Activated naive CD8-positive, alpha-beta T cell treated with anti-CD3 and anti-CD28 coated beads, Interleukin-2, amount 50 U/mL, for 16 hours (primary cell): ENCODE measurements at places on chromosomes 2 and 18.

- DNase-seq: no peak
These were observed 284.1 kb downstream of the DSEL start for GRCh38 chr18:67232406-67232805.

DNA sequence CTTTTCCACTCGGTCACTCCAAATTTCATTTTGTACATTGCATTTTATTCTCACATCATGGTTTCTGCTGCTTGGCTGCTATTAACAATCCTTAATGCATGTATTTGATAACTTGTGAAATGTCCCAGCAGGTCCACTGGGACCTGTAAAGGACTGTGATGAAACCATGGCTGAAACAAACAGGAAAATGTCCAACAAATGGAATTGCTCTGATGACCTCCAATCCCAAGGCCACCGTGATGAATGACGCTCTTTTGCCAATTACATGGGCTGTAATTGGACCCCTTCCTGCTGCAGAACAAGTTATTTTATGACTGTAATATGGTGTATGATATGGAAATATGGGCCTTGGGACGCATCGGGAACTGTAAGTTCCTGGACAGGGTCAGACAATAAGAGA, 224.2 kb upstream of the CXCR4 start:
- DNase-seq: no peak

DNA sequence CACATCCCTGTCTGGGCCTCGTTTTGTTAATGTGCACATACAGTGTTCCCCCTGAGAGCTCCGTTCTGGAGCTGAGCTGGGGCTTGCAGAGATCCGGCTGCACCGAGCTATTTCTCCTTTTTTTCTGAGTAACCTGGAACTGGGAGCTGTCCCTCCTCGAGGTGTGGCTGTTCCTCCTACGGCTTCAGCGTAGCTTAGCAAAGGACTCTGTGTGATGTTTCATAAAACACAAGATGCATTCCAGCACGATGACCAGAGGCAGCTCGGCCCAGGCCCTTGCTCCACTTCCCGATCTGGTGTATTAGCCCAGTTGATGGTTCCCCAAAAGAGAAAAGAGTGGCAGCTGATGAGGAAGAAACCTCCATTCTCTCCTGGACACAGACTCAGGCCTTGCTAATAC, 103.0 kb downstream of the FAM210A start:
- DNase-seq: no peak

DNA sequence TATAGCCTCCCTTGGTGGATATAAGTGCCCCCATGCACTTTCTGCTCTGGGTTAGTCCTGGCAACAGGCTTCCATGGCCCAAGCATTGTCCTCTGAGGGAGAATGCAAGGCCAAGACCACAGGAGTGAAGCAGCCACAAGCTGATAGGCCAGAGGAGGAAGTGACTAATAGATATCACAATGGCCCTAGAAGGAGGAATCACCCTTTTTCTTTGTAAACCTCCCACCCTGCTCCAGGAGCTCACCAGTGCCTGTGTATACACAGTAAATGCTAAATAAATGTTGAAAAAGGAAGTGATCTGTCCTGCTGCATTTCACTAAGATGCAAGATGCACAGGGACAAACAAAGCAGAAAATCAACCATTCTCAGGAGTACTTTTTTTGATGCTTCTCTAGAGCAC, 49.7 kb upstream of the ABCA12 start:
- DNase-seq: no peak

- DNase-seq: no peak
These were observed 88.5 kb downstream of the PRKCE start for GRCh38 chr2:45739796-45740485.

DNA sequence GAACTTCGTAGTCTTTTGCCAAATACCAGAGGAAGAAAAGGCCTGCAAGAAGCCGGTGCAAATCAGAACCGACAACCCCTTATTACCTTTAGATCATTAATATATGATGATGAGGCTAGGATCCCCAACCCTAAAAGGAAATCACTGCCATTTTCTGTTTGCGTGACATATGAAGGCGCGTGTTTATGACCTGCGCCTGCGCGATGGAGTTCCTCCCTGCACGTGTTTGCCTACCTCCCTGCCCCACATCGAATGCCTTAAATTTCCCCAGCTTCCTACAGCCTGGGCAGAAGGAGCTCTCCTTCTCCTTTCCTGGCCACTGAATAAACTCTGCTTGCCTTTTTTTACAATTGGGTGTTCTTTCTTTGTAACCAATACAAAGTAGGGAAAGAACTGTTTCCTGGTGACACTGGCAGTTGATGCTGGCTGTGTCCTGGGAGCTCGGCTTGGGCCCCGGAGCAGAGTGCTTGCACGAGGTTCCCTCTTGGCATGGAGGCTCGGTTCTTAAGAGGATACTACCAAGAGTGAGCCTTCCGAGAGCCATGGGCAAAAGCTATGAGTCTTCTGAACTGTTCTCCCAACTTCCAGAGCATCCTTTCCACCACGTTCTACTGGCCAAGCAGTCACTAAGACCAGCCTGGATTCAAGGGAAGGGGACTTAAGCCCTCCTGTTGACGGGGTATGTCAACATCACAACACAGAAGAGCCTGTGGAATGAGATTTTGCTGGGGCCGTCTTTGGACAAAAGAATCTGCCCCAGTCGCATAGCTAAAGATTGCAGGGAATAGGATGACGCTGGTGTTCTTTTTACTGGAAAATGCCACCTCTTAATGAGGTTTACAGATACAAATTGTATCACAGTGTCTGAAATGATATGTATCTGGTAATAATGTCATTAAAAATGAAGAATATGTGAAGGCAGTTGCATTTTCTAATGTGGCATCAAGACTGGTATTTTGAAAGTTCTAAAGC, 179.8 kb downstream of the SH3BP4 start:
- no peak for DNase-seq

DNA sequence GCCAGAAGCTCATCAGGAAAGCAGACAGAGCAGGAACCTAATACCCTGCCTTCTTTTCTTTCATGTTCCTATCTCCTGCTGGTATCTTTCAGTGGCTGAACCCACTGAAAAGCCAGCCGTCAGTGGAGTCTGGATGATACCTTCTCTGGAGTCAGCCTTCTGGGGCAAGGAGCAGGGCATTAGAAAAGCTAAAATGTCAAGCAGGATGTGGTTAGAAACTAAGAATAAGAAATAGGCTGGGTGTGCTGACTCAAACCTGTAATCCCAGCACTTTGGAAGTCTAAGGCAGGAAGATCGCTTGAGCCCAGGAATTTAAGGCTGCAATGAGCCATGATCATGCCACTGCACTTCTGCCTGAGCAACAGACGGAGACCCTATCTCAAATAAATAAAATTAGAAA, 642.0 kb upstream of the FSHR start:
- no peak for DNase-seq

DNA sequence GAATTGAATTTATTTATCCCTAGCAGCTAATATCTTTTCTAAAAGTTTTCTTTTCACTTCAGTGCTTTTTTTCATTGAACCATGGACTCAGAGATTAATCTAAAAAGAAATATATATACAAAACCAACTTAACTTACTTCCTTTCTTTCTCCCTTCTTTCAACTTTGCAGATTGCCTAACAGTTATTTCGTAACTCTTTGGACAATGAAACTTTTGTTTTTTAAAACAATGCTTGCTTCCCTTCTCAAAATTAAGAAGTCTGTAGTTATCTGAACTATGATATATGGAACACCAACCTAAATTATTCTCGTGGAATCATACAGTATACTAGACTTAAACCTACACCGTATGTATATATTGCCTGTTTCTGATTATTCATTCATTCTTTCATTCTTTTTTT, 62.9 kb downstream of the MIB1 start:
- DNase-seq: no peak

GRCh38 chr2:26356771-26357170, 10.2 kb upstream of the ADGRF3 start:
- DNase-seq: no peak

GRCh38 chr18:63137999-63138435, 181.6 kb downstream of the BCL2 start:
- DNase-seq: no peak

GRCh38 chr18:28439870-28440269, 262.9 kb upstream of the CDH2 start:
- no peak for DNase-seq

GRCh38 chr2:45909677-45910191, 258.3 kb downstream of the PRKCE start:
- no peak for DNase-seq

GRCh38 chr2:120319686-120320317, 26.1 kb upstream of the INHBB start:
- DNase-seq: no peak

GRCh38 chr2:80517316-80517715, 212.8 kb upstream of the LRRTM1 start:
- no peak for DNase-seq

DNA sequence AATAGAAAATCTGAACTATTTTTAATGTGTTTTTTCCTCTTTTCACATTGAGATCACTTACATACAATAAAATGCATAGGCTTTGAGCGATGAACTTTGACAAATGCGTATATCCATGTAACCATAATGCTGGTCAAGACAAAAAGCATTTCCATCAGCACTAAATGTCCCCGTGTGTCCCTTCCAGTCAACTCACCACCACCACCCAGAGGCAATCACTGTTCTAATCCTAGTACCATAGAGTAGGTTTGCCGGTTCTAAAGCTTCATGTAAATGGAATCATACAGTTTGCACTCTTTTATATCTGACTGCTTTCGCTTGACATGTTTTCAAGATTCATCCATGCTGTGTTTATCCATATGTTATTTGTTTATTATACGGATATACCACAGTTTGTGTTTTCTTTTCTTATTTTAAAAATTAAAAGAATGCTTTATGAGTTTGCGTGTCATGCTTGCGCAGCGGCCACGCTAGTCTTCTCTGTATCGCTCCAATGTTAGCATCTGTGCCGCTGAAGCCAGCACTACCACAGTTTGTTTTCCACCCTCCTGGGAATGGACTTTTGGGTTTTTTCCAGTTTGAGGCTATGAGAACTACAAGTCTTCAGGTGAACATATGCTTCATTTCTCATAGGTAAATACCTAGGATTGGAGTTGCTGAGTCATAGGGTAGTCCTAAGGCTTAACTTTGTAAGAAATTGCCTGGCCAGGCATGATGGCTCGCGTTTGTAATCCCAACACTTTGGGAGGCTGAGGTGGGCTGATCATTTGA, 197.5 kb upstream of the CHAC2 start:
- no peak for DNase-seq

DNA sequence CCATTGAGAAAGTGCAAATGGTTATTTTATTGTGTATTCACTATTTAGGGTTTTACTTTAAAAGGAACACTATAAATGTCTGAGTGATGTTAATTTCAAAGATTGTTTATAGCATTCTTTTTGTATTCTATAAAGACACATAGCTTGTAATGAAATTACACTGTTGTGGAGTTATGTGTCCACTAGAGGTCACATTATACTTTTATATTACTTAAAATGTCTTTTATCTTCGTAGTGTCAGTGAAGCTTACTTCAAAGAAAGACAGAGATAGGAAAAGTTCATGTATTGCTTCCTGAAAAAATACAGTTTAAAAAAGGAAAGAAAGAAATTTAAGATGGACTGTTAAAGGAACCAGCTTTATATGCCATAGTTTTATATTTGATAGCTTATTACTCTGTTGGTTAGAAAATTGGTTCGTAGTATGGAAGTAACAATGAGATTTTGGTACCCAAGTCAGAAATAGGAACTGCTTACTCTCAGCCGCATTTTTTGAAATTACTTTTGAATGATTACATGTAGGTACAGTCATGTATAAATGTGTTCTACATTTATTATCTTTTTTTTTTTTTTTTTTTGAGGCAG, 20.5 kb downstream of the APLF start:
- DNase-seq: no peak

DNA sequence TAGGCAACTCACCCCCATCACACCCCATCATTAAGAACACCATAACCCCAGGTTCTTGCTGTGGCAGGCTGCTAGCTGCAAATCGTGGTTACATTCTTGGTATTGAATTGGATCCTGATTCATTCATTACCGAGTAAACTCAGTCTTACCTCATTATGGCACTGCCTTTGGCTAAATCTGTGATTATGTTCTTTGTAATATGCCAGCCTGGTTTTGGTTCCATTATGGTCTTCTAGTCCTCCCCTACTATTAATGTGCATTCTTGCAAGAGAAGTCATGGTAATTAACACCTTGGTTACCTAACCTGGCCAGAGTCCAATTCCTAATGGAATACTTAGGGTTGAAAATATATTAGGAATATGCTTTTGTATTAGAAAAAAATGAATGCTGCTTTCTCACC, 258.9 kb upstream of the APCDD1 start:
- no peak for DNase-seq

DNA sequence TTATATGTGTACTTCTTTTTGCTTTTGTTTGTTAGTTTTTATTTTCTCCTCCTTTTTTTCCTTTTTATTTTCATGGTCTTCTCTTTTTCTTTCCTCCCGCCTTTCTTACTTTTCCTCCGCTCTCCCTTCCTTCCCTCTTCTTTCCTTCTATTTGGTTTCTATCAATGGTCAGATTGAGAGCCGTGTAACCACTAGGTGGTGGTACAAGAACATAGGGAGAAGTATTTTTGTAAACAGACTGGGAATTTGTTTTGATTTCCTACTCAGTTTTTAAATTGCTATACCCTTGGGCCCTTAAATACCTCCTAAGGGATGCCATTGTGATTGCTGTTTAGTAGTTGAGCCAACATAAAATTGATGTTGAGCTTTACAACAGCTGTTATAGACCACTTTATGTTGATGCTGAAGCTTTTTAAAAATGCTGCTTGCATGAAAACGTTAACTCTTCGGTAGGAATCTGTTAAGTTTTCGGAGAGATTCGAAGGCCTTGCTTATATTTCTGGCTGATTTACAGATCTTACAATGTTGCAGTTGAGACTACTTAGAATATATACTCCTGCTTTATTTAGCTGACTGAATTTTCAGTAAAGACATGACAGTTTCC, 124.2 kb downstream of the UBE2E3 start:
- DNase-seq: no peak

DNA sequence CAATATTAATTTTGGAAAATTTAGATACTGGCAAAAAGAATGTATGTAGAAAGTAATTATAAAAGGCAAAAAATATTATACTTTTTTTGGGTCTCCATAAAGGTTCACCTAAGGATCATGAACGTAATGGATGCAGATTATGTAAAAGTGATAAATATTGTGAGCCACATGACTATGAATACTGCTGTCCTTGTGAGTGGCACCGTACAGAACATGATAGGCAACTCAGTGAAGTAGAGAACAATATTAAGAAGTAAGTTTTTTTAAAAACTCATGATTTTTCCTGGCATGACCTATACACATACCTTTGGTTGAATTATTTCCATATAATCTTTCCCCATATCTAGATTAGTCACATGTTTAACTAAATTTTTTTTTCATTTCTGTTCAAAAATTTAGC, 18.6 kb downstream of the GEN1 start:
- DNase-seq: no peak

DNA sequence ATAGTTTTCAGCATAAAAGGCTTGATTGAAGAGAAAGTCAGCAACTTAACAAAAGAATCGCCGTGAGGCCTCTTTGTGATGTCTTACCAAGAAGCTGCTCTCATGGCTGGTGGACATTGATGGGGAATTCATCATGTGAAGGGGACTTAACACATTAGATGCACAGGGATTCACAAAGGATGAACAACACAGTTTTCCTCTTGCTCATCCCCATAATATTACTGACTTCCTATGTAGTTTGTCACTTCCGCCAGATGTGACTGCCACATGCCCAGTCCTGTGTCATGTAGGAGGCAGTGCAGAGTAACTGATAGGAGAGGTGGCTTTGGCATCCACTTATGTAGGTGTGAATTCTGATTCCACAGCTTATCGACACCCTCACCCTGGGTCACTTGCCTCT, 232.6 kb upstream of the LYPD1 start:
- DNase-seq: no peak
